ENCODE measurements at places on chromosomes 16 and 17.

GRCh38 chr17:9236286-9237052, 215.2 kb downstream of the NTN1 start:
- no peak for DNase-seq

GRCh38 chr17:29412780-29413565, 22.8 kb downstream of the TAOK1 start:
- peak; percentile 88 for DNase-seq

DNA sequence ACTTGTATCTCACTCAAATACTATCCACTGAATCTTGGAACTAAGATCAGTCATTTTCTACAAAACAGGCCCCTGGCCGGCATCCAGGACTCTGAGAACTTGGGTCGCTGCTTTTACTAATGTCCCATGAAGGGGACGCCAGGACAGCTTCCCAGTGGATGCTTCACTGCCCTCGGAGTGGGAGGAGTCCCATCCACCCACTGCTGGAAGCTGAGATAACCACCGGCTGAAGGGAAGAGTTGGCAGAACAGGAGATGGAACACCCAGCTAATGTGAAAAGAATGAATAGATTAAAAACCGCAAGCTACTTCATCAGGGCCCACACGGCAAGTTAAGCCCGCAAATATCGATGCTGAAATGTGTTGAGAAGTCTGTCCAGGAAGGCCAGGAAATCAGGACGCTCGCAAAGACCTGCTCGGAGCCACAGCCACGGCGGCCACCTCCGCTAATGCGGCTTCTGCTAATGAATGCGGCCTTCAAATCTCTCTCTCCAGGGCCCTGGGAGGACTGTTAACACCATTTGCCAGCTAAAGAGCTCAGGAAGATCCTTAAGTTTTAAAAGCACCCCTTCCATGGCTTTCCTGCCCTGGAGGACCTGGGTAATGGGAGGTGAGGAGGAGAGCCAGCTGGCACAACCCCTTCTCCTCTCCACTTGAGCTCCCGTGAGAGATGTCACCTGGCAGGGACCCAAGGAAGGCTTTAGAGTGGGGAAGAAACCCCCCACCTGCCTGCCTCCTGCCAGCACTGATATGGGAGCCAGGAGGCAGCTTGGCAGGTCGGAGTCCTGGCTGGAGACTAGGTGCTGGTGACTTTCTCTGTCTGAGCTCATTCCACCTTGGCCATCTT, 226.6 kb upstream of the RPL38 start:
- no peak for DNase-seq

DNA sequence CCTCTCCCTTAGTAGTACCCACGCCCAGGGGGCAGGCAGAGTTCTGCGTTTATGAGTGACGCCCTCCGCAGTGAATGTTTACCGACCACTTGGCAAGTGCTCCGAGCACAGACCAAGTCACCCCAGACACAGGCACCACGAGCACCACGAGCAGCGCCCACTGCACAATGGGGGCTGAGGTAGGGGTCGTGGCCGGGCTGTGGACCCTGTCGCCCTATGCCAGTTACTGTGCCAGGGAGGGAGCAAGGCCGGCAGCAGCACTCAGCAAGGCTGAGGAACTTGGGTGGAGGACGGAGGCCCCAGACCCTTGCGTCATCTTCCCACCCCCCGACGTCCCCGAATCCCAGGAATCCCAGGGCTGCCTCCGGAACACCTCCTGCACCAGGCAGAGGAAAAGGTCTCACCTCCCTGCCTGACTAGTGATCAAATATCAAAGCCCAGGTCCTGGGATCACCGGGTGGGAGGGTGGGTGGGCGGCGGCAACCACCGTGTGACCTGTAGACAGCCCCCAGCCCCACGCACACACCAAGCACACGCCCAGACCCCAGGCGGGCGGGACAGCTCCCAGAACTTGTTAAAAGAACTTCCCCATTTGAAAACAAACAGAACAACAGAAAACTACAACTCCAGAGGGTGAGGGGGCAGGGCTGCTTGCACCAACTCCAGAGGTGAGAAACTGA, 5.4 kb downstream of the VASN start:
- DNase-seq = no peak

DNA sequence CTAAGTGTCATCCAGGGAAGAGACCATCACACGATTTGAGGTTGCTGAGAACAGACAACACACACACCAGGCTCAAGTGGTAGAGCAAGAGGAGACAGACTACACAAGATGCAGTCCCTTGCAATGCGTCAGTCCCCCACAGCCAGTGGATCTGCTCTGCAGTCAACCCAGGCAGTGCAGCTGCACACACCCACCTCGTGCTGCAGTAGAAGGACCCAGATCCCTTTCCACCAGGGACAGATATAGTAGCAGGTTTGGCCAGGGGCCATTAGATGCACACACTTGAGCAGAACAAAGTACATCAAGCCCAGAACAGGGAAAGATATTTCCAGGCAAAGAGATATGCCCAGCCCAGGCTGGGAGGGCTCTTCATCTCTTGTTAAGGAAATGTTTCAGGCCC, 112.9 kb downstream of the GRIN2A start:
- DNase-seq = no peak

GRCh38 chr17:46841561-46842379, 9.6 kb upstream of the WNT9B start:
- no peak for DNase-seq

GRCh38 chr17:81304196-81305015, 9.3 kb upstream of the SLC38A10 start:
- DNase-seq = no peak

Measured in fibroblast of skin of back (primary cell).